Anterior cingulate cortex (tissue), 58 donors: ENCODE measurements at places on chromosomes 16 and 17.
A peak's percentile ranks its signal among the peaks of the same experiment; 100 is the strongest.

- no peak for DNase-seq
Observed at GRCh38 chr16:16149710-16150116, 73.6 kb downstream of the ABCC6 start.

- DNase-seq = no peak
Observed at GRCh38 chr17:40530531-40530994, 29.1 kb upstream of the TNS4 start.

GRCh38 chr16:54175552-54176375 lies 110.8 kb downstream of the IRX3 start:
- DNase-seq = no peak

GRCh38 chr17:17782523-17783115 lies 54.2 kb downstream of the SREBF1 start:
- peak; percentile 90 for DNase-seq

- no peak for DNase-seq
Observed at GRCh38 chr16:55225972-55226542, 97.9 kb upstream of the IRX6 start.

DNA sequence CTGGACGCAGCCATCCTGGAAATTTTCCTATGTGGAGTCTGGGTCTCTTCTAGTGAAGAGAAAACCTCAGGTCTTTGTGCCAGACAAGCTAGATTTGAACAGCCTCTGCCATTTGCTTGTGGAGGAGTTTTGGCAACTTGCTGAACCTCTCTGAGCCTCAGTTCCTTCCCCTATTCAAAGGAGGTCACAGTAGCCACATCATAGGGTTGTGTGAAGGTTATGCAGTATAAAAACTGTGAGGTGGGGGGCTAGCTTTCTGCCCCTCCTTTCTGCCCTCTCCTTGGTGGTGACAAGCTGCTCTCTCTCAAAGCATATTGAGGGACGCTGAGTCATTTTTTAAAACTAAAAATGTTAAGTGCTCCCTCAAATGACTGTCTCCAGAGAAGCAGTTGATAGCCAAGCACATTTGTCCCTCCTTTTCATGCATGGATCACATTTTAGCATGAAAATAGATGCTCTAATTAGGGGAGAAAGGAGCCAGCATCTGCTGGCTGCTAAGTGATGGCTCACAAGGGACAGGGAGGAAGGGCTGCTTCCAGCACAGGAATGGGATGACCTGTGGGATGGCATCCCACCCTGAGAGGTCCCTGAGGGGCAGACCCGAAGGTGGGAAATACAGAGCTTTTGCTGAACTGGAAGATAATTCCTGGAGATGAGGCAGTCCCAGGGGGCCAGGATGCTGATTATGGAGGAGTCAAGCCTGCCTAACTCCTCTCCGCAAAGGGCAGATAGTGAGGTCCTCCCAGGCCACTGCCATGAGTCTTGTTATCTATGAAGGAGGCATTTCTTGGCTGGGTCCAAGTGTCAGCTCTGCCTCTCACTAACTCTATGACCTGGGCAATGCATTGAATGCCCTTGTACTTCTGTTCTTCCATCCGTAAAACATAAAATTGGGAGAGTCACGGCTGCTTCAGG lies 218.8 kb downstream of the RAB11FIP4 start:
- no peak for DNase-seq
